Tongue (tissue), 3 donors: ENCODE measurements at places on chromosomes 11 and 22.

DNA sequence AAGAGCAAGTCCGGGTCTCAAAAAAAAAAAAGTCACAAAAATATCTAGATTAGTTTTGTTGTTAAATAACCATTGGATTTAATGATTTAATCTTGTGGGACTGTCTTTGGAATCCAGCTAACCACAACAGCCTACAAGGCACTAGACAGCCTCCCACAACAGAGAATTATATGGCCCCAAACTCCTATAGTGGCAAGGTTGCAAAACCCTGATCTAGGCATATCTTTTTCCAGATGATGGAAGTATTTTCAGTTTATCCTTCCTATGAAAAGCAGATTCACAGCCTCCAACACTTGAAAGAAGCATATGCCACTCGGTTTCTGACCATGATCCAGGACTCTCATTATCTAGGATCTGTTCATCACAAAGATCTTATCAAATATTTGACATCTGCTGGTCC, 5.4 kb upstream of the C11orf87 start:
- no peak for DNase-seq

- peak; percentile 76 for DNase-seq
Observed at GRCh38 chr11:121104312-121104762, 3.3 kb downstream of the TECTA start.

DNA sequence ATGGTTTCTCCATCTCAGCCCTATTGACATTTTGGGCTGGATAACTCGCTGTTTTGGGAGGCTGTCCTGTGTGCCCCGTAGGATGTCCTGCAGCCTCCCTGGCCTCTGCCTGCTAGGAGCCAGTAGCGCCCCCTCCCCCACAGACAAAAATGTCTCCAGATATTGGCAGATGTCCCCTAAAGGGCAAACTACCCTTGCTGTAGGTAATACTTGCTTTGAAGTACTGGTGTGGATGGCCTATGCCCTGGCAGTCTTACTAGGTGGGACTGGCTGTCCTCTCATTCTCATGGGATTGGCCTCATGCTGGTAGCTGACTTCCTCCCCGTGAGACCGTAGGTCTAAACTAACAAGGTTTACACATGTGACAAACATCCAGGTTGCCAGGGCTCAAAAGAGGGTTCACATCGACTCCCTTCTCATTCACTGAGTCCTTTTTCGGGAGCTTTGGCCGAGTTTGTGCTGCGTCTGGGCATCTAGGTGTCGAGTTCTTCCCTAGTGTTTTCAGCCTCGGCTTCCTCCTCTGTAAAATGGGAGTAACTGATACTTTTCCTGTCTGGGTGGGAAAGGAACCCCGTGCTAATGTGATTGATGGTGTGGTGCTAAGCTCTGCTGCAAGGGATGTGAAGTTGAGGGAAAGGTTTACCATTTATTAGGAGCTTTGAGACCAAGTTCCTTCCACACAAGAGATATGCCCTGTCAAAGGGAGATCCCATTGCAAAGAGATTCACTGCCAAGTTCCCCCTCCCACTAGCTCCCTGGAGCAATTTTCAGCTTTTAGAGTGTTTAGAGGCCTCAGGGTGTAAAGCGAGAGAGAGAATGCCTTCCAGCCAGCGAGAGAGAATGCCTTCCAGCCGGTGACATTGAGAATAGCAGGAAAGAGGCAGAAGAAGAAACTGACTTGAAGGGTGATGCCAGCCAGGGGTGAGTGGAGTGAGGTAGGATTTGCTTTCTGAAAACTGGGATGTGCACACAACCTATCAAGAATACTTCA, 17.0 kb downstream of the PTPRJ start:
- no peak for DNase-seq

GRCh38 chr11:116980136-116980793, 118.0 kb downstream of the SIK3 start:
- no peak for DNase-seq

DNA sequence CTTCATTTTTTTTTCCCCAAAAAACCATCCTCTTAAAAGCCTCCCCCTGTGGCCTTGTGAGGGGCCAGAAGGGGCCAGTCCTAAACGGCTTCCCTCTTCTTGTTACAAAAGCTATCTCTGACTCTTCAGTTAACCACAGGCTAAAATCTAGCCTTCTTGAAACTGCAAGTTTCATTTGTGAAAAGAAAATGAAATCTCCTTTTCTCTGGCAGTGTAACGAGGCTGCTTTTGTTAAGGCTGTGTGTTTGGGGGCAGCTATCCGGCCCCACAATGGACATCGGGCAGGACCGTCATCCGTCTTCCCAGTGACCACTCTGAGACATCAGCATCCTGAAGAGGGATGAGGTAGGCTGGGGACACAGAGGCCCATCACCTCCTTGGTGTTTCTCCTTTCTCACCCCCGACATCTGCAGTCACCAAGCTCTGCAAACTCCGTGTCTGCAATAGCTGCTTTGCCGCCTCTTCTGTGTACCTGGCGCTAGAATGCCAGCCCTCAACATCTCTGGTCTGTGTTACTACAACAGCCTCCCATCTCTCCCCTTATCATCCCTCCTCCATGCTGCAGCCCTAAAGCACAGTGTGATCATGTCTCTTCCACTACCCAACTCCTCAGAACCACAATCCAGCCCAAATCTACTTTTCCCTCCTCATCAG, 94.0 kb downstream of the RCN1 start:
- DNase-seq, result no peak

DNA sequence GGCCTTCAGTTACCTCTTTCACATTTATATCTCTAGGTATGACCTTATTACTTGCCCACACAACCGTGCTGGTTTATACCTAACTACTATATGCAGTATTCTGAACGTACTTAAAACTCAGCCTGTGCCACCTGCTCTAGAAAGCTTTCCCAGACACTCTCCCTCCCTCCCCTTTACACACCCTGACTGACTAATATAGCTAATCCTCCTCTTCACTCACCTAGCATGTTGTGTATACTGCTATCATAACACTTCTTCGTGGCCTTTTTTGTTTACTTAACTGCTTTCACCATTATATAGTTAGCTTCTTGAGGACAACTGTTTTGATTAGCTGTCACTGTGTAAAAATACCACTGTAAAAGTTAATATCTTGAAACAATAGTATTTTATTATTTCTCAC, 23.5 kb downstream of the RNF214 start:
- DNase-seq, result no peak

GRCh38 chr11:12215181-12215593, 104.8 kb downstream of the MICAL2 start:
- no peak for DNase-seq

GRCh38 chr11:115672999-115673411, 168.8 kb upstream of the CADM1 start:
- DNase-seq, result peak; percentile 68

DNA sequence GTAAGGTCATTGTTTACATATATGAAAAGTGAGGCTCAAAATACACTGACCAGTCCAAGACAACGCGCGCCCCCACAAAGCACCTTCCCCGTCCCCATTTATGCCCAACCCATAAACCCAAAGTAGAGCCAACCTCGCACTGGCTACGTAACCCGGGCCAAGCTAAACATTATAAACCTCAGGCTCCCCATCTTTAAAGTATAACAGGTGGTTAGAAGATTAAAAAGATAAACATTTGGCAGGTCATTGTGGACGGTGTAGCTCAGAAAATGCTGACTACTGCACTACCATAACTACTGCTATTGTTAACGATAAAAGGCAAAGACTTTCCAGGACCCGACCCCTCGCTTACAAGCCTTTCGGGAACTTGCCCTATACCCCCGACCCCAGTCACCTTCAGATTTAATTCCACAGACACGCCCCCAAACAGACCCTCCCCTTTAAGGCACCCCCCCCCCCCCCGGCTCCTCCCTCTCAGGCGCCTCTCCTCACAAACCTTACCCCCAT, 470 bp downstream of the NUMA1 start:
- DNase-seq, result peak; percentile 45

DNA sequence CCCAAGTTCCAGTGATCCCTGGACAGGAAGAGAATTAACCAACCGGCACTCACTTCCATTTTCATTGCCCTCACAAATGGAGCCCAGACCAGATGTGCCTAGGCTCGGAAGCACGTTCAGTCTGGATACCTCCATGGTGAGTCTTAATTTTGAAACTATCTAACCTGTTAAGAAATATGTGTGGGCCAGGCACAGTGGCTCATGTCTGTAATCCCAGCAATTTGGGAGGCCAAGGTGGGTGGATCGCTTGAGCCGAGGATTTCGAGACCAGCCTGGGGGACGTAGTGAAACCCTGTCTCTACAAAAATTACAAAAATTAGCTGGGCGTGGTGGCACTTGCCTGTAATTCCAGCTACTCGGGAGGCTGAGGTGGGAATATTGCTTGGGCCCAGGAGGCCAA, 31.5 kb downstream of the MCAM start:
- DNase-seq, result no peak

DNA sequence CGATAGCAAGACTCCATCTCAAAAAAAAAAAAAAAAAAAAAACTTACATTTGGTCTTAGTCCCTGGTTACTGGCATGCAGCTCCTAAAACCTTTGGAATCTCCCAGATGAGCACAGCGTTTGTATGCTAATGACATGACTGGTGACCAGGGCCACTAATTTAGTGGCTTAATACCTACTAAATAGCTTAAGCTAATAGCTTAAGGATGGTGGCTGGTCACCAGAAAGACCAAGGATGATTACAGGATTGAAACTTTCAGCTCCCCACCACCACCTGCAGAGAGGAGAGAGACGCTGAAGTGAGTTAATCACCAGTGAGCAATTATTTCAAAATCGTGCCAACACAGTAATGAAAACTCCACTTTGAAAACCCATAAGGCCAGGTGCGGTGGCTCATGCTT, 37.1 kb downstream of the DENND5A start:
- no peak for DNase-seq

- DNase-seq, result no peak
Observed at GRCh38 chr11:47982616-47983015, 2.3 kb downstream of the PTPRJ start.

DNA sequence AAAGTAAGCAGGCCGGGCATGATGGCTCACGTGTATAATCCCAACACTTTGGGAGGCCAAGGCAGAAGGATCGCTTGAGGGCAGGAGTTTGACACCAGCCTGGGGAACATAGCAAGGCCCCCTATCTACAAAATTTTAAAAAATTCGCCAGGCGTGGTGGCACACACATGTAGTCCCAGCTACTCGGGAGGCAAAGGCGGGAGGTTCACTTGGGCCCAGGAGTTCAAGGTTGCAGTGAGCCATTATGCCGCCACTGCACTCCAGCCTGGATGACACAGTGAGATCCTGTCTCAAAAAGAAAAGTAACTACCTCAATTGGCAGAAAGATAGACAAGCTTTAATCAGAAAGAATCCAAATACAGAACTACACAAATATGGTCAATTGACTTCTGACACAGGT, 31.0 kb downstream of the CADM1 start:
- DNase-seq, result no peak

- no peak for DNase-seq
Observed at GRCh38 chr22:48675830-48676145, 1151.9 kb downstream of the BRD1 start.

DNA sequence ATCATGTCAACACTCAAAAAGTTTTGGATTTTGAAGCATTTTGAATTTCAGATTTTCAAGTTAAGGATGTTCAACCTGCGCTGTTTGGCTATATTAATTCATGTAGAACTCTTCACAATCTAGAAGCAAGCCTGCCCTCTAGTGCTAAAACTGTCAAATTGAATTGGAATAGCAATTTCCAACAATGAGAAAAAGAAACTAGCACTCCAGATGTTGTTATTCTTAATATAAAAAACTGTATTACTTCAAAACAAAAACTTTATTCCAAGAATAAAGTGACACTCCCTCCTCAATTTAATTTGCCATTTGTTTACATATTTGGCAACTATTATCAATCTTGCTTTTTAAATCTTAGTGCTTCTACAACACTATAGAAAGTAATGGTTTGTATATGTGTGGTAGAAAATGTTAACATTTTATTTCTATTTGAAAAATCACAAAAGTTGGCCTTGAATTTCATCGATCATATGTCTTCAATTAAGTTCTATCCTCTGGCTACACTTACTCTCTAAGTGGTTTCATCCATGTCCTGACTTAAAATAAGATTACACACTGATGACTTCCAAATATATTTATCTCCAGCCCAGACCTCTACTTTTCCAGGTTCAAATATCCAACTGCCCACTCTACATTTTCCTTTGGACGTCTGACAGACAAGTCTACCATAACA, 36.6 kb downstream of the DCUN1D5 start:
- DNase-seq, result peak; percentile 68

GRCh38 chr11:66850588-66851238, 6.2 kb upstream of the LRFN4 start:
- no peak for DNase-seq

- no peak for DNase-seq
Observed at GRCh38 chr11:2248242-2248641, 22.1 kb downstream of the ASCL2 start.

- DNase-seq, result no peak
Observed at GRCh38 chr11:57163160-57163868, 18.4 kb upstream of the LRRC55 start.

DNA sequence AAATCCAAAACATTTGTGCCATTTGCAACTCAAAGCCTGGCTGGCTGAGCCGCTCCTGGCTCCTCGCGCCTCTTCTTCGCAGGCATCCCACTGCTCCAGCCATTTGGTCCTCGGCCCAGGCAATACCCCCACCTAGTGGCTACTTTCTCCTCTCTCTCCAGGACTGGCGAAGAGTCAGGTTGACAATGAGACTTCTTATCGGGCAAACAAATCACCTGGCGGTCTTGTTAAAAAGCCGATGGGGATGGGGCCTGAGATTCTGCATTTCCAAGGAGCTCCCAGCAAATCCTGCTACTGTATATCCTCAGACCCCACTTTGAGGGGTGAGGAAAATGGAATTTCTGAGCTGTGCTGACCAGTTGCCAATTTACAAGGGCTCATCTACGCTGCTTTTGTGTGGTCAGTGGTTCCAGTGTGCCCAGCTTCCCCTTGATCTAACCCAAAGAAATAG, 89.0 kb downstream of the ISX start:
- DNase-seq, result peak; percentile 83

GRCh38 chr11:15295695-15296094, 181.0 kb downstream of the INSC start:
- DNase-seq, result no peak

GRCh38 chr11:6237761-6238302, 1.1 kb upstream of the CNGA4 start:
- DNase-seq, result no peak

GRCh38 chr11:92152245-92152644, 72.4 kb upstream of the FAT3 start:
- DNase-seq, result no peak

DNA sequence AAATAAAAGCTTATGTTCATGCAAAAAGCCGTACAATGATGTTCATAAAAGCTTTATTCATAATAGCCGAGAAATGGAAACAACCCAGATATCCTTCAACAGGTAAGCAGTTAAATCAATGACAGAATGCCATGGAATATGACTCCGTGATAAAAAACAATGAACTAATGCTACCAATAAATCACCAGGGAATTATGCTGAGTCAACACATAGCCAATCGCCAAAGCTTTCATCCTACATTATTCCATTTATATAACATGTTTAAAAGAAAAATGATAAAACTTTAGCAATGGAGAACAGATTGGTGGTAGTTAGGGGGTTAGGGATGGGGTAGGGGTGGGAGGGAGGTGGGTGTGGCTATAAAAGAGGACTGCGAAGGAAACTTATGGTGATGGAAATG, 356.4 kb downstream of the TENM4 start:
- DNase-seq, result no peak
